ELR (cell line): ENCODE measurements at places on chromosomes 11 and 22.
A peak's percentile ranks its signal among the peaks of the same experiment; 100 is the strongest.

GRCh38 chr22:17754233-17754925 lies 19.9 kb downstream of the BID start:
- peak; percentile 28 for DNase-seq

- no peak for DNase-seq
These were observed 33.7 kb downstream of the TSPAN18 start for GRCh38 chr11:44760477-44760872.

DNA sequence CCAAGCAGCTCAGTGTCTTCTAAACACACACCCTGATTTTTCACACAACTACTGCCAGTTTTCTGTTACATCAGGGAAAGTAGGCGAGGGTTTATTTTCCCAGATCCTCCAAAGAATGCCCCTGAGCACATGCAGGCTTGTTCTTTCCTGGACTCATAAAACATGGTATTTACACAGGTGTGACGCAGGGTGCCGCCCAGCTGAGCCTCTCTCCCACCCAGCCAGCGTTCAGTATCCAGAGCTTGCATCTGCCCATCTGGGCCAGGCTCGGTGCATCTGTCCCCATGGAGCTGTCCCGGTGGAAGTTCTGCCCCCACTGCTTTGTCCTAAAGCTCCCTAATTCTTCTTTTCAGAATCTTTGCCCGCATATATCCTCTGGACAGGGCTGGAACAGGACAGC lies 44.8 kb upstream of the ISX start:
- DNase-seq, result no peak

DNA sequence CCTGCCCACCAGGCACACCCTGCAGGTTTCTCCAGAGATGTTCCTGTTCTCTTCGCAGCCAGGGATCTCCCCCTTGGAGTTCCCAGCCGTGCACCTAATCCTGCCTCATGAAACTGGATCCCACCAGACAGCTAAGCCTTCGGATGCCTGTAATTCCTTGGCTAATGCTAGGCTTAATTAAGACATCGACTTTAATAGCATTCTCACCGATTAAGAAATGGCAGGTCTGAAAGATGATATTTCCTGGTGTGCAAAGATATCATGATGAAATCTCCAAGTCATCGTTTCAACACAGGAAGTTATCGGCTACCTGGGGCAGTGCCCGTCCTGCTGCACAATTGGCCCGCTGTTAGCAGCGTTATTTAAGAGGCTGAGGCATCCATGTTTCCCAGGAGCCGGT lies 41.5 kb upstream of the CCND1 start:
- no peak for DNase-seq

- DNase-seq, result no peak
These were observed 14.5 kb upstream of the POGLUT3 start for GRCh38 chr11:108512708-108513107.

DNA sequence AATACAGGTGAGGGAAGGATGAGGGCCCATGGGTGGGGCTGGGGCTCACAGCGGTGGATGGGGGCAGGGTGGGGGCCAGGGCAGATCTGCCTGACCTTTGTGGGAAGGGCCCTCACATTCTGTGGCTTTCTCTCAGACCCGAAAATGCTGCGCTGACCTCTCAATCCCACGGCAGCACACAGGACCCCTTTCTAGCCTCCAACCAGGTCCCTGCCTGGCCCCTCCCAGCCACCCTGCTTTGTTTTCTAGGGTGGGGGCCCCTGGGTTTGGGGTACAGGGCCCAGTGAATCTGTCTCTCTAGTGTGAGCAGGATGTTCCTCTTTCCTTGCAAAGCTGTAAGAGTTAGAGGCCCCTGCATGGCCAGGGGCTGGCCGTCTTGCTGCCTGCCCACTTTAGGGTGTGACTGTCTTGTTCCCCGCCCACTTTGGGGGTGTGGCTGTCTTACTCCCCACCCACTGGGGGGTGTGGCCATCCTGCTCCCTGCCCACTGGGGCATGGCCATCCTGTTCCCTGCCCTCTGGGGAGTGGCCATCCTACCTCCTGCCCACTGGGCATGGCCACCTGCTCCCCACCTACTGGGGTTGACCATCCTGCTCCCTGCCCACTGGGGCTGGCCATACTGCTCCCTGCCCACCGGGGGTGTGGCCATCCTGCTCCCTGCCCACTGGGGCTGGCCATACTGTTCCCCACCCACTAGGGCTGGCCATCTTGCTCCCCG lies 11.5 kb downstream of the PARVG start:
- DNase-seq, result peak; percentile 39

DNA sequence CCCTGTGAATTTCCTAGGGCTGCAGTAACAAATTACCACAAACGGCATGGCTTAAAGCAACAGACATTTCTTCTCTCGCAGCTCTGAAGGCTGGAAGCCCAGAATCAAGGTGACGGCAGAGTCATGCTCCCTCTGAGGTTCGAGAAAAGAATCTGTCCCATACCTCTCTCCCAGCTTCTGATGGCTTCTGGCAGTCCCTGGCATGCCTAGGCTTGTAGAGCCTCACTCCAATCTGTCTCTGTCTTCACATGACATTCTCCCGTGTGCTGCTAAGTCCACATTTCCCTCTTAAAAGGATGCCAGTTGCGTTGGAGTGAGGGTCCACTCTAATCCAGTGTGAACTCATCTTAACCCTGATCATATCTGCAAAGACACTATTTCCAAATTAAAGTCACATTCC lies 116.2 kb downstream of the NECTIN1 start:
- DNase-seq, result no peak

GRCh38 chr11:132941761-132942160 lies 590.5 kb downstream of the OPCML start:
- DNase-seq, result no peak
